ENCODE measurements at places on chromosomes 2 and 18. TPM values are rescaled to one million over a fixed set of nuclear protein-coding genes. Genes with fewer than 3 reads are reported as not detected.

DNA sequence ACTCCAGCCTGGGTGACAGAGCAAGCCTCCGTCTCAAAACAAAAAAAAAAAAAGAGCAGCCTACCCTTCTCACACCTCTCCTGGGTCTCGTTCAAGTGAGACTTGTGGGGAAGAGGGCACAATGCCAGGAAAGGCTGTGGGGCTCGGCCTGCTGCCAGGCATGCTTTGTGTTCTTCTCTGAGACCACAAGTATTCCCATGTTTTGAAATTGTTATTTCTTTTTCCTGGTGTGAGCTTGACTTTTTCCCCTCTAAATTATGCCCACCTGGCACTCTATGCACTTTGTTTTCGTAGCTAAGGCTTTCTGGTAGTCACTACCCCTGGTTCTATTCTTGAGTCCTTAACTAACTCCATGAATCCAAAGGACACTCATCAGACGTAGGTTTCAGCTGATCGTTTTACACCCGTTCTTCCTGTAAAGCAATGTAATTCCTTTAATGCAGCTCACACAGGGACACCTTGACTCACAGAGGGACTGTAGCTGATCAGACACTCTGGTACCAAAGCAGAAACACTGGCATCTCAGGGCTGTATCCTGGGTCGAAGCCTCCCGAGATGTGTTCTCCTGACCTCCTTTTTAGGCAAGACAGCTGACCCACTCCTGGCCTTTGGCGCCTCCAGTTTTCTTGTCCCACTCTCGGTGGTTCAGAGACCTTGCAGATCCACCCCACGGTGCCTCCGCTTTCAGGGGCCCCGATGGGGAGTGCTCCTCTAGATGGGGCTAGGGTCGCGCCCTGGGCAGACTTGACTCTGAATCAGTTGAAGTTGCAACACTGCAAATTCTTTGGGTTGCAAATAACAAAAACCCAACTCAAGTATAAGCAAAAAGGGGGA, 193.3 kb upstream of the AGAP1 start:
- DNase-seq = peak; percentile 10

- no peak for DNase-seq
These were observed 292.1 kb downstream of the RDH14 start for GRCh38 chr2:18268400-18268799.

FAM237A gene
- total RNA-seq = not detected

GRCh38 chr2:217739741-217740140, 263.1 kb downstream of the TNS1 start:
- DNase-seq = no peak

DNA sequence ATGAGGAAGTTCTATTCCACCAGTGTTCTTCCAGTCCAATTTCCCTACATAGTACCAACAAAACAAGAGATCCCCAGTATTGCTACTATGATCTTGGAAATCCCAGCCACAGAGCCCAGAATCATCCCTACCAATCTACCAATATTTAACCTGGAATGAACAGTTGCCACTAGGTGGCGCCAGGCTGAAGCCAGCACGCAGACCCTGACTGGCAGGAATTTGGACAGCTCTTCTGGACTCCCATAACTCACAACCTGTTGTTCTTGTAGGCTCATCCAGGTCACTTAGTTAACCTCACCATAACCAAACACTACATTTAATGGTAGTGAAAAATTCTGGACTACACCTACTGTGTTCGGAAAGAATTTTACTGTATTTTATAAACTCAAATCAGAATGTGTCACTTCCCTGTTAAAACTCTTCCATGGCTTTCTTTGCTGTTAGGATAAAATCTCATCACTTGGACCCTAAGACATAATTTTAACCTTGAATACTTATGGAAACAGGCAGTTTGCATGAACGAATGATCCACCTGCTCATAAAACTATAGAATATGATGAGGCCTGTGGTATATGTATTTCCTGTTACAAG, 59.8 kb upstream of the SLC38A11 start:
- peak; percentile 54 for DNase-seq

GRCh38 chr2:226687641-226688253, 111.9 kb downstream of the IRS1 start:
- no peak for DNase-seq

All from cerebellum (tissue), 4 donors.